ENCODE measurements at places on chromosomes 11 and 22.

GRCh38 chr11:82722231-82722630, 11.4 kb downstream of the FAM181B start:
- DNase-seq, result no peak

DNA sequence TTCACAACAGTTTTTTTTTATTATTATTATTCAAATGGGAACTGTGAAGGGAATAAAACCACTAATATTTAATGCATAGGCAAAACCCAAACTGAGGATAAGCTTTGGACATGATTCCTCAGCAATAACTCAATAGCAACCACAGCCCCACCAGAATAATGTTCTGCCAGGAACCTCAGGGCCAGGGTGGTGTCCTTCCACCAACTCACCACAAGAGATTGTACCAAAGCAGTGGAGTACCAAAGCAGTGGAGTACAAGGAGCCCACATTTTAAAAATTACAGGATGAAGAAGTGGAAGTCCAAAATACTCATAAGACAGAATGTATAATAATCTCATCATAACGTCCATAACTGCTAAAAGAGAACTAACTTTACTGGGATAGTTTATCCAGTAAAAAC, 32.5 kb upstream of the FZD4 start:
- DNase-seq, result no peak

DNA sequence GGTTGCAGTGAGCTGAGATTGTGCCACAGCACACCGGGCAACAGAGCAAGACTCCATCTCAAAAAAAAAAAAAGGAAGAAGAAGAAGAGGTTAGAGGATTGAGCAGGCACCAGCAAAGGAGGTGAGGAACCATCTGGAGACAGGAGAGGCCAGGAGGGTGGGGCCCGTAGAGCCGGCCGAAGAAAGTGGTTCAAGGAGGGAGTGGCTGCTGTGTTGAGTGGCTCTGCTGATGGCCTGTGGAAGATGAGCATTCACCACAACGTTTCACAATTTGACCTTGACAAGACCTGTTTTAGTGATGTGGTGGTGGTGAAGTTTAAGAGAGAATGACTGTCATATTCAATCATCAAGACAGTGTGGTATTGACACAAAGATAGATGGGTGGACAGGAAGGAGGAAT, 6.8 kb upstream of the CTSD start:
- no peak for DNase-seq

DNA sequence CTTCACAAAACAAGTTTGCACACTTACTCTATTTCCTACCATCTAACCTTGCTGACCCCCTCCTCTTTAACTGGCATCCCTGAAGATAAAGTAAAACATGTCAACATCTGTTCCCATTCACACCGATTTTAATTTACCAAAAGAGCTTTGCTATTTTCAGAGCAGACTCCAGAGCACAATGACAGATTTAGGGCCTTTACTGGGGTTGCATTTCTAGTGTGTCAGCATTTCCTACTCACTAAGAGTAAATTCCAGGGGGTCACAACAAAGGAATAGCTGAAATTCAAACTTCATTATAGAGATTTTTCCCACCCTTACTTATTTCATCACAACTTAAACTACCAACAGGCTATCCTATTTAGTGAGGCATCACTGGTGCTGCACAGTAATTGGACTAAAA, 60.8 kb downstream of the SOX6 start:
- no peak for DNase-seq

- no peak for DNase-seq
Measured at GRCh38 chr11:45880772-45881570, 4.5 kb upstream of the MAPK8IP1 start.

DNA sequence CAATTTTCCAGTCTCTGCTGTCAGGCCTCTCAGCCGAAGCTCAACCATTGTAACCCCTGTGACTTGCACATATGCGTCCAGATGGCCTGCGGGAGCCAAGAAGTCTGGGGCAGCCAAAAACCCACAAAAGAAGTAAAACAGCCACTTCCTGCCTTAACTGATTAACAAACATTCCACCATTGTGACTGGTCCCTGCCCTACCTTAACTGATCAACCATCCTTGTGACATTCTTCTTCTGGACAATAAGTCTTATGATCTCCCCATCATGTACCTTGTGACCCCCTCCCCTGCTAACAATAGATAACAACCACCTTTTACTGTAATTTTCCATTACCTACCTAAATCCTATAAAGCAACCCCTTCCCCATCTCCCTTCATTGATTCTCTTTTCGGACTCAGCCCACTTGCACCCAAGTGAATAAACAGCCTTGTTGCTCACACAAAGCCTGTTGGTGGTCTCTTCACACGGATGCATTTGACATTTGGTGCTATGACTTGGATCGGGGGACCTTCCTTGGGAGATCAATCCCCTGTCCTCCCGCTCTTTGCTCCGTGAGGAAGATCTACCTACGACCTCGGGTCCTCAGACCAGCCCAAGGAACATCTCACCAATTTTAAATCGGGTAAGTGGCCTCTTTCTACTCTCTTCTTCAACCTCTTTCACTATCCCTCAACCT, 1.3 kb upstream of the NDUFC2 start:
- DNase-seq, result no peak

DNA sequence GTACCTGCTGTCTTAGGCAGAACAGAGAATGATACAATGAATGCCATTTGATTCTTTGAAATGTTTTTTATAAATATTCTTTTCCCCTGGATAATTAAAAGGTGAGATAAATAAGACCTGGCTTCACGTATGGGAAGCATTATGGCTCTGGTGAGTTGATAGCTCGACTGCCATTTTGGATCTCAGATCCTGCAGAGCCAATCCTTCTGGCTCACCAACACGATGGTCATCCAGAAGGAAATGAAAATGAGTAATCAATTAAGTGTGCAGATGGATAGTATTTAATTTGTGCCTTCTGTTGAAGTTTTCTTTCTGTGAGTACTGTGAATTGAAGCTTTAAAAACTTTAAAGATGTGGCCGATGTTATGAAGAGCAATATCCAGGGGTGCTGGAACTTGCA, 2.7 kb downstream of the TNRC6B start:
- no peak for DNase-seq

Measured in KG1 (cell line).